Brain (organoid and tissue), 16 donors: ENCODE measurements at places on chromosomes 1 and 21.
A peak's percentile ranks its signal among the peaks of the same experiment; 100 is the strongest.

DNA sequence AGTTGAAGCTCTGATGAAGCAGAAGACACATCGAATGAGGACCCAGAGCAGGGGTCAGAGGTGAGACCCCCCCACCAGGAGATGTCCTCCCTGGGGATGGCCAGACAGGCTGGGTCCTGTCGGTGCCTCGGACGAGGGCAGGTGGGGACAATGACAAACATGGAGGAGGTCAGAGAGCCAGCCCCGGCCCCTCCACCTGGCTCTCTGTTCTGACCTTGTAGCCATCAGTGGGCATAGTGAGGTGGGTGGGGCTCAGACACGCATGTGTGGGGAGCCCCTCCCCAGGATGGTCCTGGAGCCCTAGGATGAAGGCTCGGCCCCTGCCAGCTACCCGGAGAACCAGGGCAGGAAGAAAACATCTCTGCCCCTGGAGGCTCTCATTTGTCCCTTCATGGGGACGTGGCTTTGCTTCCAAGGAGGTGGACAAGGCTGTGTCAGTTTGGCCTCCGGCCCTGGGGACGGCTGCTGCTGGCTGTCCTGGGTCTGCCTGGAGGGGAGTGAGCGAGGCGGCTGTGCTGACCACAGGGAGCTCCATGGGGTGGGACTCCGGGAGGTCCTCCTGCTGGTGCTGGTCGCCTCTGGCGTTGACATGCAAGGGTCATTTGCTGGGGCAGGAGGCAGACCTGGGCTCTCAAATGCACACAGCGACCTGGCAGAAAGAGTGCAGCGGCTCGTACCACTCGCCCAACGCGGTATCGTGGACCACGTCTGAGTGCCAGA lies 2.6 kb downstream of the KRTAP10-6 start:
- no peak for DNase-seq

GRCh38 chr1:201602413-201603265 lies 63.7 kb downstream of the NAV1 start:
- DNase-seq, result no peak

DNA sequence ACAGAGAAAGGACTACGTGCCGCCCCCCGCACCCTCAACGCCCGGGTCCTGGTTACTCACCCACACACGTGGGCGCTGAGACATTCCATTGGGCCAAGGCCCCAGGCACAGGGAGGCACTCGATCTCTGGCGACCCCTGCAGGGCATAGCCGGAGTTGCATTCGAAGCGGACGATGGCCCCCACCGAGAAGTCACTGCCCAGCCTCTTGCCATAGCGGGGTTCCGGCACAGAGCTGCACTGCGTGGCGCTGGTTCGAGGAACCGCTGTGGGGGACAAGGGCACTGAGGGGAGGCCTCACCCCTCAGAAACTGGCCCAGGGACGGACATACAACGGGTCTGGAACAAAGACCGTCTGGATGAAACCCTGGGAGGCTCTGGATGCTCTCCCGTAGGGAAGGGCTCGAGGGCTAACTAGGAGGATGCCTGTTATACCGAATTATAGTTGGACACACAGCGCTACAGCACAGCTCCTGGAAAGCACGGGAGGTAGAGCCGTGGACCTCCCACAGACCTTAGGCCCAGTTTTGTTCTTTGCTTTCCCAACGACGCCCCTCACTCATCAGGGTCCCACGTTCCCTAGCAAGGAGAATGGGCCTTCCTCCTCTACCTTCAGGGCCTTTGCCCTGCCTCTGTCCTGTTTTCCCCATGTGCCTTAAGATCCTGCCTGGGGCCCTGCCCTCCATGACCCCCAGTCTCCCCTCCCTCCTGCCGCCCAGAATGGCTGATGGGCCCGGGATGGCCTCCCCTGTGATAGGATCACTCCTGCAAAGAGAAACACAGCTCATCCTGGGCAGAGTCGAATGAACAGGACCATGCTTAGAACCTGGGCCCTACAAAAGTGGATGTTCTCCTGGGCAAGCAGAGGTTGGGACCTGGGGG lies 152.8 kb downstream of the ZSCAN20 start:
- DNase-seq, result no peak

DNA sequence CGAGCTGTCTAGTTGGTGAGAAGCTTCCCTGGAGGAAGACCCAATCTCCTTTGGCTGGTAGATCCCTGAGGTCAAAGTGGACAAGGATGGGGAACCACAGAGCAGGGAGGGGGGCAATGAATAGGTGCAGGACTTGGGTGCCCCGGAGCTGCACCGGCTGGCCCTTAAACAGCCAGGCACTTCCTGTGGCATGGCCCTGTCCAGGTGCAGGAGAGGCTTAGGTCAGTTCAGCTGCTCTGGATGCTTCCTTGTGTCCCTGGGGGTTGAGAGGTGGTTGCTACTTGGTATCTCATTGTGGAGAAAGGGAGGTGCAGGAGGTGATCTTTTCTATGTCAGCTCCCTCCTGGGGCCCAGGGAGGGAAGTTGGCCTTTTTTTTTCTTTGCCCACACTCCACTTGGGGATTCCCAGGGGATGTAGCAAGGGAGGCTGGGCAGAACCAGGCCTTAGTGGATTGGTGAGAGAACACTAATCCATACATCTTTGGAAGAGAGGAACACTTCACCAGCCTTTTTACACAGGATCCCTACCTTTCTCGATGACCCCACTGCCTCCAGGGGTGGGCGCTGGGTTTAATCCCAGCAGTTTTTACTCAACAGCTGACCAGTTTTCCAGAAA lies 1.2 kb upstream of the ST3GAL3 start:
- no peak for DNase-seq

DNA sequence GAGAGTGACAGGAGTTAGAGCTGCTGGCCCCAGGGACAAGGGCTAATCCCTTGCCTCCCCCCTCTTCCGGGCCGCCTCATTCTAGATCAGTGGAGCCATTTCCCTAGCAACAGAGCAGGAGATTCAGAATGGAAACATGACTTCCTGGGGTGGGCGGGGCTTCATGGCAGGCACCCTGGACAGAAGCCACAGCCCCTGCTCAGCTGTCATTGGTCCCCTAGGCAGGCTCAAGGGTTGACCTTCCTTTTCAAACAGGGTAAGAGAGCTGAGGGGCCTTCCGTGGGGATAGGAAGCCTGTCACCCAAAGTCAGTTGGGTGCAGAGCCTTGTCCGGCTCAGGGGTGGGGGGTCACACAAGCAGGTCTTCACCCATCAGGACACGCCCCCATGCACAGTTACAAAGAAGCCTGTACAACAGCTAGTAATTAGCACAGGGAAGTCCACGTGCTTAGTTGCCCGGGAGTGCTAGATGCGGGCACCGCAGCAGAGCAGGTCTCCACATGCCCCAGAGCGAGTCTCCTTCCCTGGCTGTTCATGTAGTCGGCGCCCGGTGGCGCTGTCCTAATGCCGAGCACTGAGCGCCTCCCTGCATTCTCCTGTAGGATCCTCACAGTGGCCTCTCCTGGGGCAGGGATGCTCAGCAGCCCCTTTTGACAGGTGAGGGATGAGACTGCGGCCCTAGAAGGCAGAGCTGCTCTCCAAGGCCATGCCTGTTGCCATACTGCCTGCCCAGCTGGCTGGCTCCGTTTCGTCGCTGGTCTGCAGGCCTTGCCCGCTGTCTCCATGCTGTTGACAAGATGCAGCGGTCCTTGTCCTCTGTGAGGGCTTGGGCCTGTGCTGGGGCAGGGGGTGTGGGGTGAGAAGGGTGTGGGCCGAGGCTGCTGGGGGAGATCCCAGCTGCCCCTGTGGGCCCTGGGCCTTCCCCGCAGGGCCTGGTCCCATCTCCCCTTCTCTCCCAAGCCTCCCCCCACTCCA lies 5.1 kb downstream of the TMEM201 start:
- peak; percentile 92 for DNase-seq

DNA sequence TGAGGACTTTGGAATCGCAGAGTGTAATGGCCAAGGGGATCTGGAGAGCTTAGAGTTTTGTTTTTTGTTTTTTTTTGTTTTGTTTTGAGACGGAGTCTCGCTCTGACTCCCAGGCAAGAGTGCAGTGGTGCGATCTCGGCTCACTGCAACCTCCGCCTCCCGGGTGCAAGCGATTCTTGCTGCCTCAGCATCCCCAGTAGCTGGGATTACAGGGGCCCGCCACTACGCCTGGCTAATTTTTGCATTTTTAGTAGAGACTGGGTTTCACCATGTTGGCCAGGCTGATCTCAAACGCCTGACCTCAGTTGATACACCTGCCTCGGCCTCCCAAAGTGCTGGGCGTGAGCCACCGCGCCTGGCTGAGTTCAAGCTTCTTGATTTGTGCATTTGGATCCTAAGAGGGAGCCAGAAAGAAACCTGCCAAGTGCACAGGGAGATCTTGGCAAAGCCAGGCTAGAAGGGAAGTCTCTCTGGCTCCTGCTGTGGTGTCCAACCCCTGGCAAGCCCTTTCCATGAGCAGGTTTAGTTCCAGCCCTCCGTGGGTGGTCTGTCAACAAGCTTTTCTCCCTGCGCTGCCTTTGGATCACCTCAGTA lies 852 bp downstream of the FAAH start:
- peak; percentile 52 for DNase-seq

GRCh38 chr1:151661751-151662150 lies 49.9 kb downstream of the SNX27 start:
- no peak for DNase-seq

GRCh38 chr1:35539824-35540261 lies 17.4 kb downstream of the KIAA0319L start:
- no peak for DNase-seq

DNA sequence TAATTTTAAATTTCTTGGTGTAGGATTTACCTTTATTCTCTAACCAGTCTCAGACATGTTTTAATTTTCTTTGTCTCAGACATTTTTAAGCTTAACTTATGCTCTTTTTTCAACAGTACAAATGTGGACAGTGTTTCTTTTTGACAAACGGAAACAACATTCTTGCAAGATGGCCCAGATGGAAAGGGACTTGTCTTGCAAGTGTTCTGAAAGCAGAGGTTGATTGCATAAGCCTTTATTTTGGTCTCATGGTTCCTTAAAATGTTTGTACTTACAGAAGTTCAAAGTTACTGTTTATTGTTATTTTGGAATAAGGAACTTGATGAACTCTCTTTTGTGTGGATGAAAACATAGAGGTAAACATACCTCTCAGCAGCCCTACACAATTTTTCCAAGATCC lies 22.9 kb downstream of the SMAP2 start:
- DNase-seq, result no peak

GRCh38 chr1:6519935-6520671 lies 28.6 kb upstream of the PLEKHG5 start:
- peak; percentile 89 for DNase-seq

DNA sequence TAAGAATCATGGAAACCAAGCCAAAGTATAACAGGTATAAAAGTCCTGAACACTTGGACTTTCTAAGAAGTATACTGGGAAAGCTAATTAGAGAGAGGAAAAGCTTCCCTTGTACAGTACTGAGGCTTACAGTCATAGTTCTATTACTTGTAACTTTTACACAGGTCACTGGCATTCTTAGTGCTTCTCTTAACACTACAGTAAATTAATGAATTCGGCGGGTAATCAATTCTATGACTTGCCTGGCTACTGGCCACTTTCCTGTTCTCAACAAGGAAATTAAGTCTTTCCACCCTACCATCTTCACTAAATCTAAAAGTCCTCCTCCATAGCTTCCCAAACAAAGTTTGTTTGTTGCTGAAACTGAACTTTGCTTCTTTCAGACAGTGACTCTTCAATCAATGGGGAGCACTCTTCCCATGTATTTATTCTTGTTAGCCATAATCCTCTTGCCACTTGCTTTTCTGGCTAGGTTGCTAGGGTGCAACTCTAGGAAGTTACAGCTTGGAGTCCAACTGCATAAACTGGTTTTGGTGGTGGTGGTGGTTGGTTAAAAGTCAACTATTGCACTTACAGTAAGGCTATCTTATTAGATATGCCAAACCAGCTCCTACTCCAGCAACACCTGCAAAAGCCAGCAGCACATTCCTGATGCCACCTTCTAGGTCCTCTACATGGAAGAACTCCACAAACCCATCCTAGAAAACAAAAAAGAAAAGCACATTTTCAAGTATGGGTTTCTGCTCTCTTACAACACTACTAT lies 2.4 kb downstream of the MCL1 start:
- no peak for DNase-seq

- no peak for DNase-seq
These were observed 24.9 kb upstream of the PODN start for GRCh38 chr1:53037159-53037558.

DNA sequence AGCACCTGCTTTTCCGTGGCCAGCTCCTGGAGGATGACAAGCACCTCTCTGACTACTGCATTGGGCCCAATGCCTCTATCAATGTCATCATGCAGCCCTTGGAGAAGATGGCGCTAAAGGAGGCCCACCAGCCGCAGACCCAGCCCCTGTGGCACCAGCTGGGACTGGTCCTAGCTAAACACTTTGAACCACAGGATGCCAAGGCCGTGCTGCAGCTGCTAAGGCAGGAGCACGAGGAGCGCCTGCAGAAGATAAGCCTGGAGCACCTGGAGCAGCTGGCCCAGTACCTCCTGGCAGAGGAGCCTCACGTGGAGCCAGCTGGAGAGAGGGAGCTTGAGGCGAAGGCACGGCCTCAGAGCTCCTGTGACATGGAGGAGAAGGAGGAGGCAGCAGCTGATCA lies 413 bp downstream of the UBL4B start:
- DNase-seq, result no peak

DNA sequence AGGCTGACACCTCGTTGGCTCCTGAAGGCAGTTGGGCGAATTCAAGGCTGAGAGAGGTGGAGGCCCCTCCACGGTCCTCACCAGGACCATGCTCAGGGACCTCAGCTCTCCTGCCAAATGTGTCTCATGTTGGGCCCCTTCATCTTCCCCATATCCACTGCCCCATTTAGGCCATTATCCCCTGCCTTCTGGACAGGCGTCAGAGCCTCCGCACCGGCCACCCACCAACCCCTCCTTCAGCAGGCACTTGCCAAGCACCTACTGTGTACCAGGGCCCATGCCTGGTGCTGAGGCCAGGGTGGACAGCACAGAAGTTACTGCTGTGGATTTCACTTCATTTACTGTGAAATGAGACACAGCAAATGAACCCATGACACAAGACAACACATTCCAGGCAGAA lies 325.8 kb downstream of the MATN1 start:
- DNase-seq, result no peak

DNA sequence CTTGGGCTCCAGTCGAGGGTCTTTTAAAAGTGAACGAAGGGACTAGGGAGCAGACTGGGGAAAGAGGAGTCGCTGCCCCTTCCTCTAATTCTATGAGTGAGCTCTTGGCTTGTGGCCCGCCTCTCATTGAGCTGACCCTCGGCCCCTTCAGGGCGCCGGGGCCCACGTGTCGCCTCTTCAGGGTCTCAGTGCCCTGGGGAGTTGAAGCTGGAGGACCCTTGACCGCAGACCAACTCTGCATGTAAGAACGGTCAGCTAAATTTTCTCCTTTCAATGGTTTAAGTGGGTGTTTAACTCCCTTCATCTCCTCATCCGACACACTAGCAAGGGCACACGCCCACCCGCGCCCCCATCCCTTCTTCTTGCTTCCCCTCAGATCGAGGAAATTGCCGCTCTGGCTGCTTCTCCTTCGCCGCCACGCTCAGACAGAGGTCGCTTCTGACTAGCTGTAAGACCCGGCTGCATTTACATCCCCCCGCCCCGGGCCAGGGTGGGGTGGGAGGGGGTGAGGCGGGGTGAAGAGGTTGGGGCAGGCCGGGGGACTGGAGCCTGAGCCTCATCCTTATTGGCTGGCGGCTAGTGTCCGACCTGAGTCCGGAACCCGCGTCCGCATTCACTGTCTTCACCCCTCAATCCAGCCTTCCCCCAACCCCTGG lies 10.9 kb downstream of the NR5A2 start:
- DNase-seq, result peak; percentile 31

- peak; percentile 56 for DNase-seq
These were observed 19.4 kb downstream of the PLEKHM2 start for GRCh38 chr1:15703562-15703961.

- no peak for DNase-seq
These were observed 98.6 kb upstream of the PPP2R5A start for GRCh38 chr1:212186427-212187207.

- DNase-seq, result no peak
These were observed 104.2 kb upstream of the GADD45A start for GRCh38 chr1:67580691-67581403.
